RPMI7951 (cell line): ENCODE measurements at places on chromosomes 3 and 15. TPM values are rescaled to one million over a fixed set of nuclear protein-coding genes. Genes with fewer than 3 reads are reported as not detected.

DNA sequence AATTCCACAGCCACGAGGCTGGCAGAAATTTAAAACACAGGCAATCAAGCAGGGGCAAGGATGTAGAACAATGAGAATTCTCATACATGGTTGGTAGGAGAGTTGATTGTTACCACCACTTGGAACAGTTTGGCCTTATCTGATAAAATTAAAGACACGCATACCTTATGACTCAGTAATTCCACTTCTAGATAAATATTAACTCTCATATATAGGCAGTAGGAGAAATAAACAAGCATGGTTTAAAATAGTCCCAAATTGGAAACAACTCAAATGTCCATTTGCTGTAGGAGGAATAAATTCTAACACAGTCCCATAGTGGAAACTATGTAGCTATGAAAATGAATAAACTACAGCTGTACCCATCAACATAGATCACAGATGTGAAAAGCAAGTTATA is 42.3 kb upstream of the USP3 start:
- DNase-seq: peak; percentile 55

QRICH1 gene
- total RNA-seq: 121 and 124 TPM in 2 replicates

- DNase-seq: no peak
These were observed 97.8 kb downstream of the AQP9 start for GRCh38 chr15:58235961-58236360.

DNA sequence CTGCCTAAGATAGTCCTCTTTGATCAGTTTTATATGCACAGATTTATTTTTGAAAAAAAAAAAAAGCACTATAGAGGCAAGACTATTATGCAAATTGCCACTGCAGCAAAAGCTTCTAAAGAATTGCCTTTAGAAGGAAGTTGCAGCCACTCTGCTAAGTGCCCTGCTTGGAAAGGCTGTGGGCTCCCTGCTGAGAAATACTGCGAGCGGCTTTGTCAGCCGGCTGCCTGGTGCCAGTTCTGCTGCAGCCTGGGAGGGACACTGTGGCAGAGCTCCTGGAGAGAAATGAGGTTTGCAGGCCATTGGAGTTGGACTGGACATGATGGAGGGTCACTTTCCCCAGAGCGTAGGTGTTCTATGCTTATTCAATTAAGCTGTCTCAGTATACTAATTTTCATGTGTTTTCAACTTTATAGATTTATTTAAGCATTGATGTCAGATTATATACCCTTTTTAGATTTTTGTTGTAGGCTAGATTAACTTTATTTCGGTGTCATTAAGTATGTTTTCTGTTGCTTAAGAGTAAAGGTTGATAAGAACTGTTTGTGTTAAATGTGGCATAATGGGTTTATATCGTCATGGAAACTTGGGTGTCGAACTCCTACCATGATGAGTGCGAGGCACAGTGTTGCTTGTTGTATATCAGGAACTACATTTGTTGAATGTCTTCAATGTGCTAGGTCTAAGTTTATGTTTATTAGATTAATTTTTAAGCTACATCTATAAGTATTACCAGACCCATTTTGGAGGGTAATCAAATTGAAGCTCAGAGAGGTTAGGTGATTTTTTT is 6.6 kb downstream of the MAP2K5 start:
- no peak for DNase-seq

DNA sequence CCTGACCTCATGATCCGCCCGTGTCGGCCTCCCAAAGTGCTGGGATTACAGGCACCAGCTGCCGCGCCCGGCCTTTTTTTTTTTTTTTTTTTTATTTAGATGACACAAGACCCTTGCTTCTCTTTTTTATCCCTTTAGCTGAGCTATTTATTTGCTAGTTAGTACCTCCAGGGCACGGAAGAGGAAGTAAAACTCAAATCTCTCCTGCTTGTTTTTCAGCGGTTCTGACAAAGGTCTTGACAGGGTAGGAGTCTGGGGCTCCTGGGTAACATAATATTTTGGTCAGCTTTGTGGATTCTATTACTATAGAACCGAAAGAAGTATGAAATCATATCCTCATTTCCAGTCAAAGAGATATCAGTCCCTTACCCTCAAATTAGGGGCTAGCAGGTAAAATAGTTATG is 44.0 kb upstream of the ETV5 start:
- no peak for DNase-seq

DNA sequence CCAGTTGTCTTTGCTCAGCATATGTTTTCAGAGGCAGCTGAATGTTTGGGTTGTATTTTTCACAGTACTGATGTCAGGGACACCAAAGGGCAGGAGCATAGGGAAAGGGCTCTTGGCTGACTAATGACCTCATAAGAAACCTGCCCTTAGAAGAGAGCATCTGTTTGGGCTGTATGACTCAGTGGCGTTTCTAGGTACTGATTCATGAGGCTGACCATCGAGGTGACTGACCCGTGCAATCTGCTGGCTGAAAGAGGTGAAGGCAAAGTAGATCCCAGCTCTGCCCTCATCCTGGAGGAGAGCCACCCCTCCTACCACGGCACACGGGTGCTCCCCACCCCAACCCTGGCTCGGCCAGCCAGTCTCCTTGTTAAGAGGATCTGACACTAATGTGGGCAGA is 8.3 kb downstream of the LMCD1 start:
- DNase-seq: peak; percentile 97

- DNase-seq: no peak
These were observed 512 bp downstream of the IQCF5 start for GRCh38 chr3:51874889-51875288.

CCDC54 gene
- not detected in 2 replicates for total RNA-seq

SGO1 gene
- 26.0 and 33.8 TPM in 2 replicates for total RNA-seq

GRCh38 chr15:55661428-55661827 is 73.3 kb upstream of the PYGO1 start:
- peak; percentile 15 for DNase-seq

PFKFB4 gene
- 41.2 and 56.9 TPM in 2 replicates for total RNA-seq

SPSB4 gene
- not detected in 2 replicates for total RNA-seq

- DNase-seq: peak; percentile 27
These were observed 57.6 kb downstream of the SSR3 start for GRCh38 chr3:156497326-156497725.

- DNase-seq: no peak
These were observed 51.6 kb upstream of the NR2E3 start for GRCh38 chr15:71758711-71759110.

SCAANT1 gene
- total RNA-seq: not detected in 2 replicates

GRCh38 chr3:160617636-160618035 is 52.3 kb upstream of the KPNA4 start:
- no peak for DNase-seq

NME9 gene
- not detected in 2 replicates for total RNA-seq

- peak; percentile 41 for DNase-seq
These were observed 777 bp downstream of the LOXL1 start for GRCh38 chr15:73927003-73927475.

CCR2 gene
- not detected in 2 replicates for total RNA-seq

DNA sequence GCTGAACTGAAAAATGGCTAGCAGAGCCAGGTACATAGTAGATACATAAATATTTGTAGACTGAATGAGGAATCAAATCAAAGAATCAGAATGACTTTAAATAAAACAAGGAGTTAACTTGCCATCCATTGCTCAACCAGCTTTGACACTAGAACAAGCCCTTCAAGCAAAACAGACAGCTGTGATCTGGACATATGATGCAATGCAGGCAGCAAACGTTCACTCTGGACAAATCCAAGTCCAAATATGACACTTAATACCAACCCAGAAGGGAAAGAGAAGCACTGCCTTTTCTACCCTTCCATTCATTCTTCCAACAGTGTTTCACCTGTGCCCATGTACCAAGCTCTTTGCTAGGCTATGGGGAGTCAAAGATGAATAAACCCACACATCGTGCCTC is 4.5 kb downstream of the THRB start:
- DNase-seq: no peak

DNA sequence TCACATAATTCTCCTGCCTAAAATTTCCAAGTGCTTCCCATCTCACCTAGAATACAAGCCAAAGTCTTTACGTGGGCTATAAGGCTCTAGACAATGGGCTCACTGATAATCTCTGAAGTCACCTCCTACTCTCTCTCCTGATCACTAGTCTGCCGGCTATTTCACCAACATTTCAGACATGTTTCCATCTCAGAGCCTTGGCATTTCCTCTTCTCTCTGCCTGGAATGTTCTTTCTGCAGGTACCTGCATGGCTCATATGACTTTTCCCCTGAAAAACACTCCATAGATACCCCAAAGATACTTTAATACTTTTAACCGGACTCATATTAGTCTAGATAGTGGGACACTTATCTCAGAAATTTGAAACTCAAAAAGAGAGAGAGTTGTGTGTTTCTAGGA is 32.7 kb downstream of the CD200 start:
- no peak for DNase-seq

SLC12A8 gene
- total RNA-seq: 22.5 and 26.6 TPM in 2 replicates

DNA sequence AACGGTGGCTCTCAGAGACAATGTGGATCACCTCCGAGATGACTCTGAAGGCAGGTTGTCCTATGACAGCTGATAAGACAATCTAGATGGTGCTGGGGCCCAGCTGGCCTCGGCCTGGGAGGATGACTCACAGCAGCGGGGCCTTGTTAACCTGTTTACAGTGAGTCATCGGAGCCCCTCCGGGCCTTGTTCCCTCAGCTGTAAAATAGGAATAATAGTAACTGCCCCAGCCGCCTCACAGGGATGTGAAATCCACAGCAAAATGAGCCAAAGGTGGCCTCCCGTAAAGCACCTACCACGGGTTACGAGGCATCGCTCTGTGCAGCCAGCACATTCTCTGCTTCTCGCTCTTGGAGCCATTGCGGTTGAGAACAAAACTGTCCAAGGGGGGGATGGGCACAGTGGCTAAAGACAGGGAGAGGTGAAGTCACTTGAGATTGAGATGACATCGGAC is 88.6 kb upstream of the RASGRF1 start:
- peak; percentile 92 for DNase-seq

- DNase-seq: no peak
These were observed 180.9 kb upstream of the TBL1XR1 start for GRCh38 chr3:177378168-177378567.
